CD8-positive, alpha-beta T cell (primary cell): ENCODE measurements at places on chromosomes 2 and 18.

- no peak for DNase-seq
Observed at GRCh38 chr2:219989744-219990143, 362.3 kb downstream of the SLC4A3 start.

DNA sequence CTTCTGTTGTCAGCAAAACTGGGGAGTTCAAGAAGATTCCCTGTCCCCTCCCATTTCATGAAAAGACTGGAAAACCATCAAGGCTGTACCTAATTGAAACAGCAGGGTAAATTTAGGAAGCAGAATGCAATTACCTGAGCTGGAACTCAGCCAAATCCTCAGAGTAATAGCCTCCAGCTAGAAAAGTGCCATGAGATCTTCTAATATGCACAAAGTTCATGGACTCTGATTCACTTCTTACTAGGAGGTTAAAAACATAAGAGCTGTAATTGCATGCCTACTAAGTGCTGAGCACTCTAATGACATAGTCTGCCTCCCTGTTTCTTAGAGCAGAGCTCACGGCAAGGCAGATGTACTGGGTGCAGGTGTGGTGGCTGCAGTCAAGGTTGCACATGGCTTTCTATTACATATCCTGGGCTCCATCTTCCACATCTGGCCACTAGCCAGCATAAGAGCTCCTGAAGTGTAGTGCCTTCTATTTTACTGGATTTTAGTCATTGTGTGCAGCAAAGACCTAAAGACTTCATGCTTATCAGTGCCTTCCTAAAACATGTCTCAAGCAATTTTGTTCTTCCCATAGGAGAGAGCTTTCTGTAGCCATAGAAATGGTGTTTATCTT is 341.7 kb downstream of the PTPRM start:
- DNase-seq: no peak

- no peak for DNase-seq
Observed at GRCh38 chr2:26732446-26732845, 31.6 kb upstream of the SLC35F6 start.

GRCh38 chr2:52498077-52498750 is 1269.4 kb upstream of the CHAC2 start:
- no peak for DNase-seq

DNA sequence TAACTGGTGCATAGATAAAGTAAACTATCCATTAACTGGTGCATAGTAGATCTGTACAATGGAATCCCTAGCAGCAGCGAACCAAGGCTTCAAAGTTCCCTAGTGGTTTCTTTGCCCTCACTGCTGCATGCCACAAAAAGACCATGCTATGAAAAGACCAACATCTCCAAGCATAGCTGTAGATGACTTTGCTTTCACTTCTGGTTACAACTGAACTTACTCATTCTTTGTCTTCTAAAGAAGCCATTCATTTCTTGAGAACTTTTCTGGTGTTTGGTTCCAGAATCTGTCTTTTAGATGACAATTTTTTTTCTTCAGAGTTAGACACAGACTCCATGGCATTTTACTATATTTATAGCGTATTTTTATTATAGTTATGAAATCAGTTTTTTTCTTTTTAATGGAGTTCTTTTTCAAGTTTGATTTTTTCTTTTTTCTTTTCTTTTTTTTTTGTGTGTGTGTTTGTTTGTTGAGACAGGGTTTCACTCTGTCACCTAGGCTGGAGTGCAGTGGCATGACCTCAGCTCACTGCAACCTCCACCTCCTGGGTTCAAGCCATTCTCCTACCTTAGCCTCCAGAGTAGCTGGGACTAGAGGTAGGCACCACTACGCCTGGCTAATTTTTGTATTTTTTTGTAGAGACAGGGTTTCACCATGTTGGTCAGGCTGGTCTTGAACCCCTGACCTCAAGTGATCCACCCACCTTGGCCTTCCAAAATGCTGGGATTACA is 63.6 kb downstream of the SLC35F5 start:
- no peak for DNase-seq

DNA sequence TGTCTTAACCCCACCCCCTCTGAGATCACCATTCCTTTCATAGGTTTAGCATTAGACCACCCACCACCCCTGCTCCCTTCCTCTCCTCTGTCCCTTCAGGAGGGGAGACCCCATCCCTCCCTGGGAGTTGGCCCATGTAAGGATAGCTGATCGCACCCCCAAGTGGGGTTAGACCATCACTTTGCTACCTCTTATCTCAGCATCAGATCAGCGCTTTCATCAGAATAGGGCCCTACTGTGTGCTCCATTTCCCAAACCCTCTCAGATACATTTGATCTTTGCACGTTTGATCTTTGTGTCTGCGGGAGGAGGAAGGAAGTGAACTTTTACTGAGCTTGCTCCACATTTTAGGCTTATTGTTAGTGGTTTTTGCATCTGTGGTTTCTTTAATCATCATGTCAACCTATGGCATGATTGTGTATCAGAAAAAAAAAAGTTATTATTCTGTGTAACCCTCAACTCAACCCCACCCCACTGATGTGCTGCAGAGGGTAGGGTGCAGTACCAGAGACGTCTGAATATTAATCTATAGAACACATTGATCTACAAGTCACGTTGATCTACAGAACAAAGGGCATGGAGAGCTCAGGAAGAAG is 81.2 kb downstream of the PDCL3 start:
- peak; percentile 74 for DNase-seq

GRCh38 chr2:17857021-17857420 is 21.4 kb upstream of the KCNS3 start:
- no peak for DNase-seq

DNA sequence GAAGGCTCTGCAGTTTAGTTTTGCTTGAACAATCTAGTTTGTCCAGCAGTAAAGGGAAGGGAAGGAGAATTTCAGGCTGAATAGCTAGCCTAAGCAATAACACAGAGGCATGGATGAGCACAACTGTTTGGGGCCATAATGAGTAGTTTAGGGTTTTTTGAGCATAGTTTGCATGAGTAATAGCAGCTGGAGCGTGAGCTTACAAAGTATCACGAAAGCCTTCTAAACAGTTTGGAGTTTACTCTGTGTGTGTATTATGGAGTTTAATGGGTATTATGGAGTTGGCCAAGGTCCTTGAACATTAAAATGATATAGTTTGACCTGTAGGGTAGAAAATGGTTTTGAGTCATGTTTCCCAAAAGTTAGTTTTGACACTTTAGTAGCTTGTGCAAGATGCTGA is 782.3 kb downstream of the ERBB4 start:
- DNase-seq: no peak

GRCh38 chr2:222946700-222947287 is 86.0 kb downstream of the ACSL3 start:
- DNase-seq: no peak

GRCh38 chr2:37506407-37507050 is 162.1 kb downstream of the QPCT start:
- DNase-seq: no peak

GRCh38 chr2:240140511-240140910 is at the start of gene OTOS:
Gene OTOS (minus strand): TSS chr2:240140658. CDS start chr2:240140326, 332 bp downstream.
- DNase-seq: no peak

GRCh38 chr2:241128266-241128665 is 21.0 kb downstream of the PASK start:
- no peak for DNase-seq

- no peak for DNase-seq
Observed at GRCh38 chr18:47799376-47799775, 131.1 kb downstream of the SMAD2 start.

- peak; percentile 61 for DNase-seq
Observed at GRCh38 chr2:3575534-3576262, 638 bp downstream of the RPS7 start.

DNA sequence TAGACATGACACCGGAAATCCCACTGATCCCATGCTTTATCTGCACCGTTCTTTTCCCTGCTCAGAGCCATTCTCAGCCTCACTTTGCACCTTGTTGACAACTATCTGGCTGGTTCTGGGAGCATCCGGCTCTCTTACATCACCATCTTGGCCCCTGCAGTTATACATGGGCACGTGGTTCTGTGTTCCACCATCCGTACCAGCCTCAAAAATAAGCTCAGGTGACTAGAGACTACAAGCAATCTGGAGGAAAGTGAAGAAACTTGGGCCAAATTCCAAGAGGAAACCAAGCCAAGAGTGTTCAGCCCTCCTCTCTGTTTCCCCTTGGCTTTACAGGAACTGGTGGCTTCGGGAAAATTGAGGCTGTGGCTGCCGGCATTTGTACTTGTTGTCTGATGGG is 244.6 kb upstream of the ACVR2A start:
- DNase-seq: no peak

GRCh38 chr2:84458551-84459017 is 496 bp downstream of the SUCLG1 start:
- DNase-seq: peak; percentile 50

GRCh38 chr18:498931-499775 is 1.3 kb downstream of the COLEC12 start:
- DNase-seq: no peak

DNA sequence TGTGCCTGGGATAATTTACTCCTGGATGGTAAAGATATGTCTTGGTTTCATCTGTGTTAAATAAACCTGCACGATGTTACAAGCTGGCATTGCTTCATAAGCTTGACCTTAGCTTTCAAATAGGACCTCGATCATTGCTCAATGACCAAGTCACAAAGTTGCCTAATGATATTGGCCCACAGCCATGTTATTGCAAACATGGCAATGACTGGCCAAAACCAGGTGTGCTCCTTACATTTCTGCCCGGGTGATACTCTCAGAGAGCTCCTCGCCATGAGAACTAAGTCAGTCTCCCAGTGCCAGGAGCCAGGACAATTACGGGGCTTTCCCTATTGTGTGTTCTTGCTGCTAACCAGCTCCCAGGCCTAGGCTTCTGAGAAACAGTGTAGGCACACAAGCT is 72.5 kb upstream of the CYP1B1 start:
- DNase-seq: no peak

GRCh38 chr2:100262555-100263320 is 59.6 kb downstream of the LONRF2 start:
- DNase-seq: peak; percentile 31

DNA sequence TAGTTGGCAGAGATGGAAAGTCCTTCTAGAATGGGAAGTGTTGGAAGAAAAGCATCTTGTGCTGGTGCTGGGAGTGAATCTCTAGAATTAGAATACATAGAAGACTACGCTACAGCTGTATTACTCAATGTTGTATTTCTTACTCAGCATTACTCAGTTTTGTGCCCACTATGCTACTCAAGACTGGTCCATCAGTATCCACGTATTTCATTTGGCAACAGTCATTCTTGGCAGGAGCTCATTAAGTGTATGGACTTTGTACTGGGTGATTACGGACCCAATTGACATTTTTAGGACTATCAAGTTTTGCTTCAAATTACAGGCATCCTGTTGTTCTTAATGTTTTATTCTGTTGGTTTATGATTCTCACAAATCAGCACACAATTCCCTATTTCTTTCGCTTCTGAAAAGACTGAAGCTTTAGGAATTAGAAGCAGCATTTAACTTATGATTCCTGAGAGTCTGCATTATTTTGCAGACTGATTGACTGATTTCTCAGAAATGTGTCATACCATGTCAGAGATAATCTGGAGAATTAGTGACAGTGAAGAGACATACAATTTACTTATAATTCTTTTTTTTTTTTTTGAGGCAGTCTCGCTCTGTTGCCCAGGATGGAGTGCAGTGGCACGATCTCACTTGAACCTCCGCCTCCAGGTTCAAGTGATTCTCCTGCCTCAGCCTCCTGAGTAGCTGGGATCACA is 136.9 kb downstream of the MYO3B start:
- DNase-seq: no peak

DNA sequence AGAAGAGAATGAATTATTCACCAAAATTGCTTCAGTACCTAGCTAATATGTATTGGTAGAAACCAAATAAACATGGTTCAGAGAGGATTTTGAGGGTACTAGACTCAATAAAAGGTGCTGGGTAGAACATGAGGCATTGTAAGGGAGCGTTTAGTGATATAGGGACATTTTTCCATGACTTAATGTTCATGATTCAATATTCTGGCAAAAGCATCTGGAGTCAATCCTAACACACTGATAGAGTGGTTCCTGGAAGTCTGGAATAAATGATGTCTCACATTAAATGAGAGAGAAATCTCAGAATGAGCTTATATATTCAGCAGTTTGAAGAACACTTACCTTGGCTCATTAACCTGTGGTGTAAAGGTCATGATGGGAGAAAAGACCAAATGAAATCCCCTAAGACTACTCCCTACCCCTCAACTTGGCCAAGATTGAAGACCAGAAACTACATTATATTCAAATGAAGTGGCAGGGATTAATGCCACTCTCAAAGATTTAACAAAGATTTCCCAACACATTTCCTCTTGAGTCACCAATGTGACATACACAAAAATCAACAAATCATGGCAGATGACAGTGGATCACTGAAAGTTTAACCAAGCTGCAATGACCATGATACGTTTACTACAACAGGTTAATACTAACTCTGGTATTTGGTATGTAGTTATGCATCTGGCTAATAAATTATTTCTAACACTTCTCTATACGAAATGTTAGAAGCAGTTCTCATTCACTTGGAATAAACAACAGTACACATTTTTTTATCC is 309.5 kb downstream of the SATB2 start:
- DNase-seq: no peak

DNA sequence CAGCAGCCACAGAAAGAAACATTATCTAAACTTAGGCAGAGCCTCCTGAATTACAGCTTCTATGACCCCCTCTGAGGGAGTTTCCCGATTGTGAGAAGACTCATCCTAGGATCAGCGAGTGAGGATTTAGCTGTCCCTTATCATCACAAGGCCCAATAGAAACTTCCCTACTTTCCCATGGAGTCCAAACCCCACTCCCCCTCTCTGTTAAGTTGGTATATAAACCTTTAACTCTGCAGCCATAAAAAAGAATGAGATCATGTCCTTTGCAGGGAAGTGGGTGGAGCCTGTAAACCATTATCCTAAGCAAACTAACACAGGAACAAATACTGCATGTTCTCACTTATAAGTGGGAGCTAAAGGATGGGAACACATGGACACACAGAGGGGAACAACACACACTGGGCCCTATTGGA is 78.8 kb downstream of the MYL12B start:
- no peak for DNase-seq

GRCh38 chr2:282371-283263 is 5.3 kb downstream of the ALKAL2 start:
- no peak for DNase-seq

- no peak for DNase-seq
Observed at GRCh38 chr2:207813221-207813916, 43.7 kb upstream of the FZD5 start.

GRCh38 chr2:102018823-102019445 is 27.2 kb downstream of the IL1R2 start:
- no peak for DNase-seq

GRCh38 chr2:27988306-27988705 is 97.8 kb downstream of the BABAM2 start:
- no peak for DNase-seq

DNA sequence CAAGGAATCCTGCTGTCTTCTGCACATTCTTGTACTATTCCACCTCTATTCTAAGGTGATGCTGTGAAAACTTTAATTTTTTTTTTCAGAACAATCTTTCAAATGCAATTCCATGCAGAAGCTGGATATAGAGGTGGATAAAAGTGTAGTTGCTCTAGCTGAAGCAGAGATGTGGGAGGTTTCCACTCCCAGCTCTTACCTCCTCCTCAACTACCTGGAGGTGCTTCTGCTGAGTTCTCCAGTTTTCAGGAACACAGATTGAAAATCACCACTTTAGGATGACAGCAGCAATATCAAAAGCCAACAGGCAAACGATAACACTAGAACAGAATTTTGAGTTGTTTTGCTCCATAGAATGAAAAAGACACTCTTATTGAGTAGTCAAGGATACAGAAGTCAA is 51.1 kb upstream of the FAM98A start:
- DNase-seq: no peak

- no peak for DNase-seq
Observed at GRCh38 chr2:241880311-241881073, 11.0 kb downstream of the RTP5 start.

- no peak for DNase-seq
Observed at GRCh38 chr2:216855605-216856004, 4.3 kb downstream of the TNP1 start.

- DNase-seq: no peak
Observed at GRCh38 chr2:120902592-120902991, 166.9 kb downstream of the GLI2 start.
